ENCODE measurements at places on chromosomes 7 and 10. TPM values are rescaled to one million over a fixed set of nuclear protein-coding genes. Genes with fewer than 3 reads are reported as not detected.
A peak's percentile ranks its signal among the peaks of the same experiment; 100 is the strongest.

Gene FAM131B
- 0.25 TPM for total RNA-seq

Gene HOXA9
- 6.9 TPM for total RNA-seq

Gene UCN3
- not detected for total RNA-seq

GRCh38 chr7:137331378-137331777, 12.2 kb downstream of the PTN start:
- no peaks in the 10 kb centered on the region for H3K36me3 ChIP-seq
- DNase-seq, result no peak
- H3K27ac ChIP-seq, result no peak overlapping the region

- H3K36me3 ChIP-seq, result peaks cover 11% of the 10 kb centered on the region
- no peak for DNase-seq
- no peaks in the 10 kb centered on the region for H3K27me3 ChIP-seq
- no peak overlapping the region for H3K27ac ChIP-seq
- H3K4me1 ChIP-seq, result no peaks in the 10 kb centered on the region
Measured at GRCh38 chr7:70615066-70615606, 516.8 kb upstream of the GALNT17 start.

DNA sequence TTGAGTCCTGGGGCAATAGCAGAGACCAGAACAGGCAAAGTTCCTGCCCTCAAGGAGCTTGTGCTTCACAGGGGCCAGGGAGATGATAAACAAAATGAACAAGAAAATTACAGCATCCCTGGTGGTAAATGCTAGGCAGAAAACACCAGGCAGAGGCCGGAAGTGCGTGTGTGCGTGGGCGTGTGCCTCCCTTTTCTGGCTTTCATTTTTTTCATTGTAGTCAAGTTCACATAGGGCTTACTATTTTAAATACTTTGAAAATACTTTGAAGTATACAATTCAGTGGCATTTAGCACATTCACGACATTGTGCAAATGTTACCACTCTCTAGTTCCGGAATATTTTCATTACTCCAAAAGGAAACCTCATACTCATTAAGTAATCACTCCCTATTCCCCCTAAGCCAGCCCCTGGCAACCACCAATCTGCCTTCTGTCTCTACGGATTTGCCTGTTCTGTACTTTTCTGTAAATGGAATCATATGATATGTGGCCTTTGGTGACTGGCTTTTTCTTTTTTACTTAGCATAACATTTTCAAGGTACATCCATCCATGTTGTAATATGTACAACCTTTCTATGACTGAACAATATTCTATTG, 88.1 kb upstream of the PDCD4 start:
- H3K4me1 ChIP-seq, result peaks cover under 1% of the 10 kb centered on the region
- H3K36me3 ChIP-seq, result no peaks in the 10 kb centered on the region
- H3K4me3 ChIP-seq, result no peak overlapping the region
- no peak for DNase-seq

- no peak within 1 kb of the TSS for H3K4me3 ChIP-seq
- no peak within 1 kb of the TSS for H3K27ac ChIP-seq
- peaks cover 16% of the 10 kb centered on the region for H3K27me3 ChIP-seq
- H3K36me3 ChIP-seq, result no peaks in the 10 kb centered on the region
- DNase-seq, result no peak
Measured at GRCh38 chr10:116620423-116621400, at the start of gene PNLIPRP2. Gene PNLIPRP2, plus strand, starts transcription at chr10:116620953.

- no peak overlapping the region for H3K4me3 ChIP-seq
- no peak for DNase-seq
- no peak overlapping the region for H3K27ac ChIP-seq
- H3K36me3 ChIP-seq, result no peaks in the 10 kb centered on the region
- H3K27me3 ChIP-seq, result peaks cover 9% of the 10 kb centered on the region
Measured at GRCh38 chr7:136194878-136195277, 217.7 kb upstream of the MTPN start.

DNA sequence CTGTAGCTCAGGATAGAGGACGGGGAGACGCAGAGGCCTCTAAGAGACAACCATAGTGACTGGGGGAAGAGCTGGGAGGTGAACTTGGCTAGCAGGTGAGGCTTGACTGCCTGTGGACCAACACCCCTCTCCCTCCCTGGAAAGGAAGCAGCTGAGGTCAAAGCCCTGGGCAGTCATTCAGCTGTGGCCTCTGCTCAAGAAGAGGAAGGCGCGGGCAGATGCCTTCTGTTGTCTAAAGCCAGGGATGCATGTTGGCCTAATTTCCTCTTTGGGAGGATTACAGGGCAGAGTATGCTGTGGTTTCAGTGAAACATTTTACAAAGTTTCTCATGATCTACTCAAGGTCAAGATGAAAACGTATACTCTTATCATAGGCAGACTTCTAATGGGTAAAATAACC, 327.1 kb downstream of the PRPF18 start:
- no peaks in the 10 kb centered on the region for H3K4me1 ChIP-seq
- H3K36me3 ChIP-seq, result no peaks in the 10 kb centered on the region
- H3K27ac ChIP-seq, result no peak overlapping the region
- no peaks in the 10 kb centered on the region for H3K27me3 ChIP-seq
- no peak for DNase-seq
- H3K4me3 ChIP-seq, result no peak overlapping the region

DNA sequence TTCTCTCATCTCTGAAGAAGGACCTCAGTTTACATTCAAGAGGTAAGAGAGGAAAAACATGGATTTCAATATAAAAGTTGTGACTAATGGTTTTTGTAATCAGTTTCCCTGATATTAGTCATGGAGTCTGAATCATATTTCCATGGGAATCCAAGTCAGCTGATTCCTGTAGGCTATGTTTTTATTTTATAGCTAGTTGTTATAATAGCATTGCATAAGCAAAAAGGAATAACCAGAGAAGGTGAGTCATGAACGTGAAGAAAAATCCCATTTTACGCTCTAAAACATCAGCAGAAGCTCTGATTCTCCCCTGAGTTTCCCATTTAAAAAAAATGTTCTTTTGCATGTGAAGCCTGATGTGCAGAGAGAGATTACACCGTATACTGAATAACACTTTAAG, 299.3 kb downstream of the SFMBT2 start:
- H3K27me3 ChIP-seq, result peaks cover 14% of the 10 kb centered on the region
- H3K4me3 ChIP-seq, result peak overlapping the region; percentile 5
- peak overlapping the region; percentile 5 for H3K27ac ChIP-seq

- H3K4me1 ChIP-seq, result no peaks in the 10 kb centered on the region
- H3K27ac ChIP-seq, result no peak overlapping the region
- no peaks in the 10 kb centered on the region for H3K36me3 ChIP-seq
- H3K27me3 ChIP-seq, result no peaks in the 10 kb centered on the region
- H3K4me3 ChIP-seq, result no peak overlapping the region
Measured at GRCh38 chr7:37342688-37343471, 105.8 kb downstream of the ELMO1 start.
